ENCODE measurements at places on chromosomes 7 and 10.

DNA sequence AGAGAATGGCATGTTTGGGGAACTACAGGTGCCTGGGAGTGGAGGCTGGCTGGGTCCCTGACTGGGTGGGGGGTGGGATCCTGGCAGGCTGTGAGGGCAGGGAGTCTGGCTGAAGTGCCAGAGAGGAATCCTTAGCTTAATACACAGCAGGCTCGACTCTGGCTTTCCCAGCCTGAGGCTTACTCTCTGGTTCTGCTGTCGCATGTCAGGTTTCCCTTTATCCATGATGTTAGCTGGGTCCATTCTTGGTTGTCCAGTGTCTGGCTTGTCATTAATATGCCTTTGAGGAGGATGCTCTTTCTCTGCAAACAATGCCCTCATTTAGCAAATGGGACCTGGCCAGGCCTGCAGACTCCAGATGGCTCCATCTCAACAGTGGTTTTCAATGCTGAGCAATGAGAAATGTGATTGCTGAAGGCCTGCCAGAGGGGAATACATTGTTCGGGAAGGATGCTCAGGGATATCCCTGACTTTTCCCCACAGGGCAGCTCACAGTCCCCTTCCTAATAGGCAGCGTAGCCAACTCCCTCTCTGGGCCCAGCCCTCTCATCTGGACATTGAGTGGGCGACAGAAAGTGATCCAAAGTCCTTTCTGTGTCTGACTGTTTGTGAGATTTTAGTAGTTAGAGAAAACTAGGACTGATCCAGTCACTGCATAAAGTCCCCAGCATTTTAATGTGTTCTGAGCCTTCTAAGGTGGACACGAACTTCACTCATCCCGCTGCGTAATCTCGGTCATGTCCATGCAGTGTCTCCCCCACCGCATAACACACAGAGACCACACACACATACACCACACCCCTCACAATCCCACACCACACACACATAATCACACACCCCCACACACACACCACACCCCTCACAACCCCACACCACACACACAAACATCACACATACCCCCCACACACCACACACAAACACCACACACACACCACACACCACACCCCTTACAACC, 124.9 kb downstream of the ANLN start:
- no peak for DNase-seq

DNA sequence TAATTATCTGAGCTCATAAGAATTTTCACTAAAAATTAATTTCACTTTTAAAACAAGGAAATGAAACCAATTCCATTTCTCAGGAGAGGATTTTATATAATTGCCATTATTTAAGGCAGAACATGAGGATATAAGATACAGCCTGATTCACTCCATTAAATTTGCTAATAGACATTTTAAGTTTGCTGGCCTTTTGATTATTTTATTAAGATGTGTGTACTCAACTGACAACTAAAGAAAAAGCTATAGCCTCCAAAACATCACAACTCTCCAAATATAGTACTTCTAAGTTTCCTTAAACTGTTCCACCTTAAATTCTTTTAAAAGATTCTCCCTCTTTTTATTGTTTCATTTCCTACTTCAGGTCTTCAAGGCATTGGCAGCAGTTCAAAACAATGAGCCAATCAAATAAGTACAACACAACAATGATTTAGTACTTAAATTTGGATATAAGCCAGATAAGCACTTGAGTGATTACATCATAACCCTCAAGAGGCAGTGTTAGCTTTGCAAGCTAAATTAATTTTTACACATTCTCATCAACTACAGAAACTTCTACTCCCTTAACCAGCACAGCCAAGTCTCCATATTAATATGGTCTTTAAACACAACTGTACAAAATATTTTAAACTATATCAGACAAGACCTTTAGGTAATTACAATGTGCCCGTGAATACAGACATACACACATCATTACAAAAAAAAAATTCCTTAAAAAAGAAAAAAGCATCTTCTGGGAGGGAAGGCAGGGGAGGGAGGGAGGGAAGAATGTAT, 121.8 kb downstream of the KMT2C start:
- no peak for DNase-seq

DNA sequence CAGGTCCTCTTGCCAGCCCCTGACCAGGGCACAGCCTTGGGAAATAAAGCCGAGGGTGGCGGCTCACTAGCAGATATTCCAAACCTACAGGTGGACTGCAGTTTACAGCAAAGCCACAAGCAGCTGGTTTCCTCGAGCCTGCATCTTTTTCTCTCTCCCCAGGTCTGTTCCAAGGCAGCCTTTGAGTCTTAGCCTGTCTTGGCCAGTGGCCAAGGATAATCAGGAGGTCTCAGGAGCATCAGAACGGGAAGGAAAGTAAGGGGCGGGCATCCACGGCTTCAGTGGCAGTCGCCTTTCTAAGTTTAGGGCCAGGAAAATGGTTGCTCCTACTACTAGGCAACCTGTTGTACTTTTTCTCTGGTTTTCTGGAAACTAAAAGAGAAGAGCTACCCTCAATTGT, 219.7 kb upstream of the ZMIZ1 start:
- DNase-seq: no peak

DNA sequence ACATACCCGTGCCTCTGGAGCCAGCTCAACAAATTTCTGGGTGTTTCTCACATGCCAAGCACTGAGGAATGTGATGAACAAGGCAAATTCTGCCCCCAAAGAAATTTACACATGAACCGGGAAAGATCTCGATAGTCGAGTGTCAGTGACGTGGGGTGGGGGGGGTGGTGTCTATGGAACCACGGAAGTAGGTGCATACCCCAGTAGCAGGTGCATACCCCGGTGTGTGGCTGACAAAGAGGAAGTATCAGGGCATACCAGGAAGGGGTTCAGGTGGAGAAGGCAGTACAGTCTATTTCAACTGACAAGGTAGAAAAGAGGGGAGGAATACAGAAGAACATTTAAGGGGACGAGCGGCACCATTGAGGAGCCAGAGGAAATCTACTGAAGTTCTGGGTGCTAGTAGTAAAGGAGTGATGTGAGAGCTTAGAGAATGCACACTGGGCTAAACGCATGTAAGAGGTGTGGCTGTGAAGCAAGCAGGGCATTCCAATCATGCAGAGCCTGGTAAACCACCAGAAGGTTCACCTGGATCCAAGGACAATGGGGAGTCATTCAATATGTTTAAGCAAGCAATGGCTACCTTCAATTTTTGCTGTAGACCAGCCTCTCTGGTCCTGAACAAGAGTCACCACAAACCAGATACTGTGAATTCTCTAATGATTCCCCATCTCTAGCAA, 6.2 kb downstream of the CCDC6 start:
- DNase-seq: no peak

DNA sequence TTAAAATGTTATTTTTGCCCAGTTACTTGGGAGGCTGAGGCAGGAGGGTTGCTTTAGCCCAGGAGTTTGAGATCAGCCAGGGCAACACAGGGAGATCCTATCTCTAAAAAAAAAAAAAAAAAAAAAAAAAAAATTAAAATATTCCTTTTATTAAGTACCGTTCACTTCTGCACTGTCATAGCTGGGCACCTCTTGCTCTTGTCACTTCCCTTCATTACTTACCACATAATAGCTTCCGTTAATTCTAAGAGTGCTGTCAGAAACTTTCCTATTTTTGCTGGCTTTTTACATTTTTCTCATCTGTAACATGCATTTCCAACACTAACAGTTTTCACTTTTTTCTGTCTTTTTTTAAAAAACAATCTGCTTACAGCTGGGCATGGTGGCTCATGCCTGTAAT, 132.9 kb downstream of the PIP4K2A start:
- no peak for DNase-seq

GRCh38 chr7:32535162-32535702, 39.9 kb downstream of the AVL9 start:
- DNase-seq: no peak

DNA sequence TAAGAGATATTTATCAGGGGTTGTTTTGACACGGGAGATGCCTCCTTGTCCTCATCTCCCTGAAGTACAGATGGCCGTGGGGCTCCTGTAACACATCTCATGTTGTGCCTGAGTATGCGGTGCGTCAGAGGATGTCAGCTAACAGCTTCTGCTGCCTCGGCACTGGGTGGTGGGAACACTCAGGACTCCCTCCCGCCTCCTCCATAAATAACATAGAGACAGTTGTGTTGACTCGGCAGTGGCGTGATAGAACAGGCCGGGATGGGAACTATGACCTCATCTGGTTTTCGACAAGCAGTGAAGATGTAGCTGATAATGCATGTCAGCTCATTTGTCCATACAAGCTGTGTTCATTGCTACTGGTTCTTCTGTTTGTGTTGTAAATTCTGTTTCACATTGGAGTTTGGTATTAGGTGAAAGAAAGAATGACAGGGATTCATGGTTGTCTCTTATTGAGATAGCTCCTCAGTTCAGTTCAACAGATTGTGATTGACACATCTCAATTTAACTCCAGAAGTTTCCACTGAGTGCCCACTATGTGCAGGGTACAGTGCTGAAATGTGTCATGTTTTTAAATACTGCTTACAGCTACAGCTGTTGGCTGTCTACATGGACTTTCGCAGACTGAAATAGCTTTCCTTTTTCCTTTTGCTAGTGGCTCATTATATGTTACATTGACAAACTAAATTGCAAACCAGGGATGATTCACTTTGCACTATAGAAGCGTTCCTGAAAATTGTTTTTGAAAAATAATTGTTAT, 87.4 kb downstream of the CHN2 start:
- DNase-seq: peak; percentile 47

DNA sequence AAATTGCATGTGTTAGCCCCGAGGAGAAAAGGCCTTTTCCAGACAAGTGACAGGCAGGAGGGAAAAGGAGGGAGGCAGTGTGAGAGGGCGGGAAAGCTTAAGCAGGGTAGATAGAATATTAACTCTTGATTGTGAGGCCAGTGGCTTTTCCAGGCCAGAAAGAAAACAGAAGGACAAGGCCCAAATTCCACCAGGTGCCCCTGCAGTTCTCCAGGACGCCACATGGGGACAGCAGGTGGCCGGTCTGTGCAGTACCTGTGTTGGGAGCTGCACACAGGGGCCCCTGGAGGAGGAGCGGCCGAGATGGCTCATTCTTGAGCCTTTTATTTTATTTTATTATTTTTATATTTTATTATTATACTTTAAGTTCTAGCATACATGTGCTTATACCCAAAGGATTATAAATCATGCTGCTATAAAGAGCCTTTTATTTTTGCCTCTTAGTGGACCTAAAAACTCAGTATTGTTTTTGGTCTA, 141.3 kb upstream of the KLF14 start:
- peak; percentile 69 for DNase-seq
